ENCODE measurements at places on chromosomes 3 and 15.

GRCh38 chr3:58494107-58494506 is 2.2 kb downstream of the KCTD6 start:
- no peak for DNase-seq

- DNase-seq, result no peak
Measured at GRCh38 chr3:77563012-77563411, 523.1 kb downstream of the ROBO2 start.

- DNase-seq, result no peak
Measured at GRCh38 chr15:33104212-33104611, 90.3 kb downstream of the FMN1 start.

GRCh38 chr3:103818800-103819199 is 1384.0 kb downstream of the ZPLD1 start:
- no peak for DNase-seq

GRCh38 chr15:99442252-99442897 is 123.4 kb upstream of the MEF2A start:
- no peak for DNase-seq

DNA sequence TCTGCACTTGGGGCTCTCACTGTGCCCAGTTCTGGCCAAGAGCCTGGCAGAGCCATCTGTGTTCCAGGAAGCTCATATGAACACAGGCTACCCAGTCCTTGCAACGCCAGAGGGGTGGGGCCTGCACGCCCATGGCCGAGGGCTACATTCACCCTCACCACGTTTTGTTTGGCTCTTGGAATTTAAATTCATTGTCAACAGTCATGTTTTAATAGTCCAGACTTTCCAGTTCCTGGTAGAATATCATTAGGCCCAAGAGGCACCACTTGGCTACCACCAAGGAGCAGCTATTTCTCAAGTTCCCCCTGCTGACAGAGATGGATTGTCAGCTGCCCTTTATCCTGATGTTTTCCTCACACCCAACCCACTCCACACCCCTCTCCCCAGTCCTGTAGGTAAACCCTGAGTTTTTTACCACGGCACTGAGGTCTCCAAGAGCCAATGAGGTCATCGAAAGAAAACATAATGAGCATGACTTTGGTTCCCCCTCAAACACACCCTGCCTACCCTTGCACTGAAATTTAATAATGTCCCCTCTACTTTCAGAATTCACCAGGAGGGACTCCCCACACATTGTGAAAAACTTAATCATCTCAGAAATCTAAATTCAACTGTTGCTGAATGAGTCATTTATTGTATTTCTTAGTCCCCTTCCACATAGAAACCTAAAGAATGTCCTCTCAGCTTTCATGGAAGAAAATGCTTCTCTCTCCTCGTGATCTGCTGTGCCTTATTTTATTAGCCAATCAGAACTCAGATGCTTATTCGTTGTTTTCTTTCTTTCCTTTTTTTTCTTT is 125.1 kb downstream of the SHQ1 start:
- no peak for DNase-seq

DNA sequence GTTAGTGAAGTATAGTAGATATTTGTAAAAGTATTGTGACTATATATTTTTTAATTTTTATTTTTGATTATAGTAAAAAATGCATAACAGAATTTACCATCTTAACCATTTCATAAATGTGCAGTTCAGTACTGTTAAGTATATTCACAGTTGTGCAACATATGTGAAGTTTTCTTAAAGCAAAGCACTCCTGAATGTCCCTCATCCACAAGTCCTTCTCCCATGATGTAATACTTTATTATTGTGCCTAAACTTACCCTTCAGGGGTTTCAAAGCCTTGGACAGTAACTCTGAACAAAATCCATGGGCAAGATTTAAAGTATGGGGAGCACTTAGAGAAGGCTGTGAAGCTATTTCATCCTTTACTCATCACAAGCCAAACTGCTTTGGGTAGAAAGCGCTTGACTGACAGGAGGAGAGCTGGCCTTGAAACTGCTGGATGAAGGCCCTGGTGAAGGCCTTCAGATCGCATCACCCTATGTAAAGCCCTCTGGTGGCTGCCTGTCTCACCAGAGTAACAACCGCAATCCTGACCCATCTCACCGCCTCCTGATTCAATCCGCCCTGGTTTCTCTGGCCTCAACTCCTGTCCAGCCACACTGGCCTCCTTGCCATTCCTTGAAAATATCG is 28.0 kb downstream of the LSM3 start:
- DNase-seq, result no peak

DNA sequence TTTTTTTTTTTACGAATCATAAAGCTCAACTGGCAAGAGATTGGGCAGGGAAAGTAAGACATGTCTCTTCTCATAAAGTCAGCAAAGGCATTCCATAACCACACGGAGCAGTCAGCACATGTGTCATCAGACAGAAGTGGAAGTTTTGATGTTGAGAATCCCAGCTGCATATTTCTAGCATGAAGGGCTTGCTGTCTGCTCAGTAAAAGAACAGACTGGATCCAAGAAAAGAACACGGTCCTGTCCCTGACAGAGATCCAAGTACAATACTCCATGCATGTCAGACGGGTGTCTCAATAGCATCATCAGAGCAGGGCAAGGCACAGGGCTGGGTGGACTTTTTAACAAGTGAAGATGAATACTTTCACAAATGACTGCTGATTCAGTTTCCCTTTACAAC is 38.2 kb downstream of the ABI3BP start:
- DNase-seq, result no peak

GRCh38 chr3:100880845-100881244 is 112.4 kb downstream of the ABI3BP start:
- DNase-seq, result no peak

DNA sequence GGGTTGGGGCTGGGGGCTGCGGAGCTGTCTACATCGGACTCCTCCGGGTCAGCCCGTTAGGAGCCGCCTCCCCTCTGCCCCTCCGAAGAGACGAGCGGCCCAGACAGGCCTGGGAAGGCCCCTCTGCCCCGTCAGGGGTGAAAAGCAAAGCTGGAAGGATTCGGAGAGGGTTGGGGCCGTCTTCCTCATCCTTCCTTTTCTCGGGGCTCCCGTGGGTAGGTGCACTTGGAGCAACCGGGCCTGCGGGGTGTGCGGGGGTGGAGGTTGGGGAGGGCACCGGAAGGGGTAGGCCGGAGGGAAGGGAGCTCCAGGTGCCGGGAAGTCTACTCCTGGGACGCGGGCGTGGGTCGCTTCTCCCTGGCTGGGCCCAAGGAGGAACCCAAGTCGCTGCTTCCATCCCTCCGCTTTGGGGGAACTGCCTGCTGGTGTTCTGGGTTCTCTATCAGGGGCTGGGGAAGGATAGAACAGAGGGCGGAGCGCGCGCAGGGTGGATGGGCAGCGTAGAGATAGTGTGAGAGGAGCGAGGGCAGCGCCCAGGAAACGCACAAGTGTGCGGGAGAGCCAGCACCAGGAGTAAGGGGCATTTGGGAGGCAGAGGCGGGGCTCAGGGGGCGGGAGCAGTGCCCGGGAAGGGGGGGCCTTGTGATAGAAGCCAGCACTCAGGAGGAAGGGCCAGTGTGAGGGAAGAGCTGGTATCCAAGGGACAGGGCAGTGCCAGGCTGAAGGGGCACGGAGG is 590 bp downstream of the POLR2H start:
- DNase-seq, result peak; percentile 57

GRCh38 chr3:112651071-112651470 is 10.1 kb upstream of the CCDC80 start:
- DNase-seq, result no peak

- DNase-seq, result no peak
Measured at GRCh38 chr15:70276401-70276800, 178.7 kb upstream of the TLE3 start.

- DNase-seq, result no peak
Measured at GRCh38 chr3:193589129-193589528, 3.9 kb upstream of the OPA1 start.

DNA sequence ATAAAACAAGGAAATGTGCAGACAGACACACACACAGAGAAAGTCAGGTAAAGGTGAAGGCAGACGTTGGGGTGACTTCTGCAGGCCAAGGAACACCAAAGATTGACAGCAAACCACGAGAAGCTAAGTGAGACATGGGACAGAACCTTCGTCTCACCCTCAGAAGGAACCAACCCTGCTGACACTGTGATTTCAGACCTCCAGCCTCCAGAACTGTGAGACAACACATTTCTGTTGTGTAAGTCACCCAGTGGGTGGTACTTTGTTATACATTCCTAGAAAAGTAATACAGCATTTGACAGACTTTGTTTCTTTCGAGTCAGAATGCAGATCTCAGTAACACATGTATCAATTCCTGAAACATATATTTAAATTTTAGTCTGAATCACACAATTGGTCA is 7.1 kb downstream of the WDR72 start:
- DNase-seq, result no peak

- DNase-seq, result peak; percentile 60
Measured at GRCh38 chr15:74835312-74835823, 7.6 kb downstream of the ULK3 start.

GRCh38 chr3:66469220-66469640 is 31.6 kb downstream of the LRIG1 start:
- DNase-seq, result peak; percentile 71

DNA sequence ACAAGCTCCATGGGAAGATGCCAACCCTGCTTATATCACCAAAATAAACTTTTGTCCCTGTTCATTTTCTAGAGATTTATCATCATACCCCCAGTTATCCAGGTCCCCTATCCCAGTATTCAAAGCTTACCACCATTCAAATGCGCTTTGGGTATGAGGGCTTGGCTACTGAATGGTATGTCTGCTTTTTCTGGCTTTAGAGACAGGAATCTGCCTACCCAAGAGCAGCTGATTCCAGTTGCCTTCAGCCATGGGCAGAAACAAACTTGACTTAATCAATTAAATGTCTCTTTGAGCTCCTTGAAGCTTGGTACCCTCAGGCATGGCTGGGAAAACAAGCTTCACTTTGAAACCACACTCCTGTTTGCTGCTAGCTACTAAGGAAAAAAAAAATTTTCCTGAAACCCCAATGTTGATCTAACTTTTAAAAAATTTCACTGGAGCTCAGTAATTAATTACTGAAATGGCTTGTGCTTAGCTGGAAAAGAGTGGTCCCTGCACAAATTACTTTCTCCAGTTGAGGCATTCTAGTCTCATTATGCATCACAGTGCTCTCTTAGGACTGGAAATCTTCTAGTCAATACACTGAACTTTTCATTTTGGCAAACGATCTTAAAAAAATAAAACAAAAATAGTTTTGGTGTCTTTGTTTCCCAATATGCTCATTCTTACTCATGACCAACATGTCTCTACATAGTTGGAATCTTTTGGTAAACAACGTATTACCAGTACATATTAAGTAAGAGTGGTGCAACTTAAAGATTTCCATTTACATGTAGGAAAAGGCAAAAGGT is 242.8 kb downstream of the DTWD1 start:
- no peak for DNase-seq

GRCh38 chr3:99502871-99503270 is 135.5 kb upstream of the COL8A1 start:
- no peak for DNase-seq

DNA sequence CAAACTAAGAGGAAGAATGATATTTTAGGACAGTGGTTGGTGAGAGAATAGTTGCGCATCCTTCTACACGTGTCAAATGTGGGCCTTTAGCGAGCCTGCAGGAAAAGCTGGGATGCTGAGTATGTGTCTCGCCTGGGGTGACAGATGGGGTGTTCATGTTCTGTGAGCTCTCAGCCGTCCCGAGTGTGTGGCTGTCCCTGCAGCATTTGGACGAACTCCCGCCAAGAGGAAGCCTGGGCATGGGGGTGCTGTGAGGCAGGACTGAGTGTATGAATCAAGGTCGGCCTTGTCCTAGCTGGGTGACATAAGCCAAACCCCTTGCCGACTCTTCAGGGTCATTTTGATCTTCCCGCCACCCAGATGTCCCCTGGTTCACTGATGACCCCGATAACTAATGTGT is 94.8 kb downstream of the CACNA1D start:
- no peak for DNase-seq

- DNase-seq, result no peak
Measured at GRCh38 chr3:25460751-25461150, 32.7 kb downstream of the RARB start.

DNA sequence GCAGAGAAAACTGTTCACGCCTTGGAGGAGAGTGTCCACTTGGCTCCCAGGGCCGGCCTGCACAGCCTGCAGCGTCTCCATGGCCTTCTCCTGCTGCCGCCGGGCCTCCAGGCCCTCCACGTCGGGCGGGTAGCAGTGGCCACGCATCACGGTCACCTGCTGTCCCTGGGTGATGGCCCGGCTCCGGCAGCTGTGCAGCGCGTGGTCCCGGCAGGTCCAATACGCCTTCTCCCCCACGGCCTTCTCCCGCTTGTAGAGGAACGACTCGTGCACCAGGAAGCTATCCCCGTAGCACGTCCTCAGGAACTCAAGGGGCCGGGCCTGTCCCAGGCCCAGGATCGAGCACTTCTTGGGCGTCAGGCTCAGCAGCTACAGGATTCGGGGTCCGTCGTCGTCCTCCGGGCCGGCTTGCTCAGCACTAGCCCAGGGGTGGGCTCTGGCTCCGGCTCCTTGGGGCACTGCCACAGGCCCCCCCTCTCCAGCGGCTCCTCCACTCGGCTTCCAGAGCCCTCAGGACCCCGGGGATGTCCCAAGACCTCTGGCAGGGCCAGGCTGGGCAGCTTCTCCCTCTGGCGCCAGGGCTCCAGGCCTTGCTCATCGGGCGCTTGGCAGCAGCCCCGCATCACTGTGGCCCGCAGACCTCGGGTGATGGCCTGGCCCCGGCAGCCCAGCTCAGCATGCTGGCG is 83.6 kb upstream of the FXR1 start:
- DNase-seq, result no peak

DNA sequence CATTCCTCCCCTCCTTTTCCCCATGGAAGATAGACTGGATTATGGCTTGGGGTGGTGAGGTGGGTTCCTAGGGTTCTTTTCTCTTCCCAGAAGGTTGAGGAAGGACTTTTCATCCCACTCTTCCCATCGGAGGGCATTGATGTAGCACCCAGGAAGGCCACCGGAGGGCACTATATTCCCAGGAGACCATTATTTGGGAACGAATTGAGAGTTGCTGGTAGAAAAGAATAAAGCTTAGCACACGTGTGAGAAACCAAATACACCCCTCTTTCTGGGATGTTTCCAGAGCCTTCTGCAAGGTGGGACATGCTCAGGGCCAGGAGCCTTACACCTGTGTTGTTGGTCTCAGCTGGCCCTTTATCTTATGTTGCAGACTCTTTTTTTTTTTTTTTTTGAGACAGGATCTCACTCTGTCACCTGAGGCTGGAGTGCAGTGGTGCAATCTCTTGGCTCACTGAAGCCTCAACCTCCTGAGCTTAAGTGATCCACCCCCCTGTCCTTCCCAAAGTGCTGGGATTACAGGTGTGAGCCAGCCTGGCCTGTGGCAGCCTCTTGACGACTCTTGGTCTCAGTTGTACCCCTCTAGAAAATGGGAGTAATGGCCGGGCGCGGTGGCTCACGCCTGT is 6.3 kb upstream of the CDC25A start:
- DNase-seq, result peak; percentile 19

DNA sequence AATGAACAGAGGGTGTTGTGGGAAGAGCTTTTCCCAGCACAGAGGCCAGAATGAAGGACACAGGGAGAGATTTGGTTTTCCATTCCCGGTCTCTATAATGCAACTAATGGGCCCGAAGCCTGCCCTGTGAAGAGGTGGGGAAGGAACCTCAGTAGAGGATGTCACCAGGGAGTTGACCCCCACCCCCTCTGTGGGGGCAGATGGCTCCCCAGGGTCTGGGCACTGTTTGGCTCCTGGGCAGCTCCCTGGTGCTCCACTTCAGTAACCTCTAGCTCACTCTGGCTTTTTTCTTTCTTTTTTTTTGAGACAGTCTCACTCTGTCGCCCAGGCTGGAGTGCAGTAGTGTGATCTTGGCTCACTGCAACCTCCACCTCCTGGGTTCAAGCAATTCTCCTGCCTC is 109.1 kb upstream of the DLG1 start:
- DNase-seq, result no peak
